ENCODE measurements at places on chromosomes 12 and 14. TPM values are rescaled to one million over a fixed set of nuclear protein-coding genes. Genes with fewer than 3 reads are reported as not detected.
A peak's percentile ranks its signal among the peaks of the same experiment; 100 is the strongest.

DNA sequence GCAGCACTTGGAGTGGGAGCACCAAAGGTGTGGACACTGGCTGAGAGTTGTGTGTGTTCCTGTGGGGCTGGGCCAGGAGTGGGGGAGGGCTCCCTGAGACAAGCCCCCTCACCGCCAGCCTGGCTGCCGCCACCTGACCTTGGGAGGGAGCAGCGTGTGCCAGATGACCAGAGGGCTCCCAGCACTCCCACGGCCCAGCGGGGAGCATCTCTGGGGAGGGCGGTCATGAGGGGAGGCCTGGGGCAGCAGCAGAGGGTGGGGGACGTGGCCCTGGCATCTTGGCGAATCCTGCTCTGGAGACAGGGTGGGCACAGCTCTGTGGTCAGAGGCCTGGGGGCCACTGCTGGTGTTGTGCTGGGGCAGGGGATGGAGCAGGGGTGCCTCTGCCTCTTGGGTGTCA lies 10.7 kb downstream of the CEP170B start:
- no peak for DNase-seq

Gene PPM1H
- total RNA-seq, result 151 TPM

GRCh38 chr12:95349291-95349690 lies 124.7 kb upstream of the METAP2 start:
- no peak for DNase-seq

- peak; percentile 44 for DNase-seq
These were observed 973.3 kb upstream of the TMEM132C start for GRCh38 chr12:127293507-127294310.

- DNase-seq, result no peak
These were observed 29.8 kb downstream of the FIGNL2 start for GRCh38 chr12:51818566-51819300.

Gene ZC3H10
- 3.5 TPM for total RNA-seq

Gene TPH2
- not detected for total RNA-seq

All from Caco-2 (cell line).